ENCODE measurements at places on chromosomes 3 and 15.

- DNase-seq: no peak
These were observed 63.3 kb downstream of the BOC start for GRCh38 chr3:113274425-113275257.

DNA sequence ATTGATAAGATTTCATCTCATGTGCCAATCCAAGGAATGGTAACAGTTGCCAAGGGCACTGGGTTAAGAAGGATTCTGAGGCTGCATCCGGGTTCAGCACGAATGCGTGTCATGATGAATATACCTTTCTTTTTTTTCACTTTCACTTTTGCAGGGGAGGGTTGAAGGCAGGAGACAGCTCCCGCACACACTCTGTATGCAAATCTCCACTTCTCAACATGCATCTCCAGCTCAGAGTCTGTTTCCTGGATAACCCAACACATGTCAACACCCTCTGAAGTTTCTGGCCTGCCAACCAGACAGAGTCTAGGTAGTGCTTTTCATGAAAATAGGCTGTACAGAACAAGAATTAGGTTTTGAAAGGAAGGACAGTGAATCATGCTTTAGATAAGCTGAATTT, 21.6 kb downstream of the B4GALT4 start:
- no peak for DNase-seq

DNA sequence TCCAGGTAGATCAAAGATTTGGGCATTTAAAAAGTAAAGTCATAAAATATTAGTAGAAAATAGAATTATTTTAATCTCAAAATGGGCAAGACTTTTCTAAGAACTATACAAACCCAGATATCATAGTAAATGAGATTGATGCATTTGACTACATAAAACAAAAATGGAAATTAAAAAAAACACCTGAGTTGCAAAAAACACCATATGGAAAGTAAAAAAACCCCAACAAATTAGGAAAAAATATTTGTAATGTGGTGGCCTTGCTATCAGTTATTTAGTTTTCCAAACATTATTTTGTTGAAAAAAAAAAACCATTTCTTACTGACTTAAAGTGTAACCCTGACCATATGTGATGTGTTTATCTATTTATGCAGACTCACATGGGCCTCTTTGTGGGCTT, 97.2 kb downstream of the PDCD6IP start:
- DNase-seq: no peak

DNA sequence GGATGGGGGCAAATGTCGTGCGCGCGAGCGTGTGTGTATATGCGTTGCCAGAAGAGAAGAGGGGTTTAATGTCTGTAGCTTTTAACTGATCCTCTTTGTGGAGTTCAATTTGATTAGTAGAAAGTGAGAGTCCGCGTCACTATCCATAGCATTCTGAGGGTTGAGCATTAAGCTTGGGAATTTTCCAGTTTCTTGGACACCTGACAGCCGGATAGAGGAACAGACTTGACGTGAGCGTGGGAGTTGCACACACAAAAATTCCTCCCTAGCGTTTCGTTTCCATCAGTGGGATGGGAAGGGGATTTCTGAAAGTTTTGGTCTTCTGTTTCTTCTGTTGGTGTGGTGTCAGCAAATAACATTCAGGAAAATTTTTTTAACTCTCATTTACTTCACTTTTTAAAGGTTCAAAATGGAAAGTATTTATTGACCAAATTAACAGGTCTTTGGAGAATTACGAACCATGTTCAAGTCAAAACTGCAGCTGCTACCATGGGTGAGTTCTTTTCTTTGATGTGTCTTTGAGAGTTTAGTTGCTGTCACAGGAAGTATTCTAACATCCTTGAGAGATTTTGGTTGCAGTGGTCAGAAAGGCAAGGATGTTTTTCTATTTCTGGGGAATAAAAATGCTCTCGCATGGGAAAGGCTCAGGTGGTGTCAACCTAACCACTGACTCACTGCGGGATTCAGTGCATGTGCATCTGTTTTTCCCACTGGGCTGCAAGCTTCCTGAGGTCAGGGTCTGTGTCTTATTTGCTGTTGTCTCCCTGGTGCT, 841 bp downstream of the POGLUT1 start:
- DNase-seq: no peak

- no peak for DNase-seq
These were observed 25.2 kb upstream of the TSPAN3 start for GRCh38 chr15:77096138-77096537.

- DNase-seq: no peak
These were observed 1.9 kb downstream of the C3orf20 start for GRCh38 chr3:14676881-14677280.

DNA sequence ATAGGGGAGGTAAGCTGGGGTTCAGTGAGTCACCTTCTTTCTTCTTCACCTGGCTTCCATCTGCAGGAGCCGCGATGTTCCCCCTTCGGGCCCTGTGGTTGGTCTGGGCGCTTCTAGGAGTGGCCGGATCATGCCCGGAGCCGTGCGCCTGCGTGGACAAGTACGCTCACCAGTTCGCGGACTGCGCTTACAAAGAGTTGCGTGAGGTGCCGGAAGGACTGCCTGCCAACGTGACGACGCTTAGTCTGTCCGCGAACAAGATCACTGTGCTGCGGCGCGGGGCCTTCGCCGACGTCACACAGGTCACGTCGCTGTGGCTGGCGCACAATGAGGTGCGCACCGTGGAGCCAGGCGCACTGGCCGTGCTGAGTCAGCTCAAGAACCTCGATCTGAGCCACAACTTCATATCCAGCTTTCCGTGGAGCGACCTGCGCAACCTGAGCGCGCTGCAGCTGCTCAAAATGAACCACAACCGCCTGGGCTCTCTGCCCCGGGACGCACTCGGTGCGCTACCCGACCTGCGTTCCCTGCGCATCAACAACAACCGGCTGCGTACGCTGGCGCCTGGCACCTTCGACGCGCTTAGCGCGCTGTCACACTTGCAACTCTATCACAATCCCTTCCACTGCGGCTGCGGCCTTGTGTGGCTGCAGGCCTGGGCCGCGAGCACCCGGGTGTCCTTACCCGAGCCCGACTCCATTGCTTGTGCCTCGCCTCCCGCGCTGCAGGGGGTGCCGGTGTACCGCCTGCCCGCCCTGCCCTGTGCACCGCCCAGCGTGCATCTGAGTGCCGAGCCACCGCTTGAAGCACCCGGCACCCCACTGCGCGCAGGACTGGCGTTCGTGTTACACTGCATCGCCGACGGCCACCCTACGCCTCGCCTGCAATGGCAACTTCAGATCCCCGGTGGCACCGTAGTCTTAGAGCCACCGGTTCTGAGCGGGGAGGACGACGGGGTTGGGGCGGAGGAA, 2.6 kb downstream of the ISLR2 start:
- no peak for DNase-seq

GRCh38 chr3:115512565-115513415, 110.5 kb upstream of the GAP43 start:
- no peak for DNase-seq

- peak; percentile 3 for DNase-seq
These were observed 117.7 kb downstream of the GBE1 start for GRCh38 chr3:81643721-81644120.

DNA sequence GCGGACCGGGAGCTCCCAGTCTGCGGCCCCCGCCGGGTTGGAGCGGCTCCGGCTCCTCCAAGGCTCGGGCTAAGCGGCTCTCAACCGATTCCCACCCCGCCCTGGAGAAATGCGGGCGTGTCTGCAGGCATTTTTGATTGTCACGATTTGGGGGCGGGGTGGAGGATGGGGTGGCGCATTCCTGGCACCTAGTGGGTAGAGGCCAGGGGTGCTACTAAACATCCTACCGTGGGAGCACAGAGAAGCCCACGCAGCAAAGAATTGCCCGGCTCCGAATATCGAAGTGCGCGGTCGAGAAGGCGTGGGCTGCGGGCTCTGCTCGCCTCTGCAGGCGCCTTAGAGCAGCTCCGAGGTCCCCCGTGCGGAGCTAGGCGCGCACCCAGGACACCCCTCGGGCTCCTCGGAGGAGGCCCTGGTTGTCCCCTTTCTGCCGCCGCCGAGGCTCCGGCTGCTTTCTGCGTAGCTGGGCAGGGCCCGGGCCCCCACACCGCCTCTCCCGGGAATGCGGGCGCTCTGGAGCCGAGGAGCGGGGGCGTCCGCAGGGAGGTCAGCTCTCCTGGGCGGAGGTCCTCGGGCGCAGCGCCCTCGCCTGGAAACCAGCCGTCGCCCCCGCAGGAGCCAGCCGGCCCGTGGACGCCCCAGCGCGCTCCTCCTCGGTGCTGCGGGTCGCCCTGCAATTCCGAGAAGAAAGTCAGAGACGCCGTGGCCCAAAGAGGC, 16.5 kb upstream of the LAMP3 start:
- DNase-seq: peak; percentile 16

GRCh38 chr15:45338417-45338816, 39.9 kb downstream of the GATM start:
- DNase-seq: no peak
